ENCODE measurements at places on chromosomes 7 and 10.

GRCh38 chr7:142540371-142540770 is 208.9 kb upstream of the PRSS1 start:
- no peak for DNase-seq

DNA sequence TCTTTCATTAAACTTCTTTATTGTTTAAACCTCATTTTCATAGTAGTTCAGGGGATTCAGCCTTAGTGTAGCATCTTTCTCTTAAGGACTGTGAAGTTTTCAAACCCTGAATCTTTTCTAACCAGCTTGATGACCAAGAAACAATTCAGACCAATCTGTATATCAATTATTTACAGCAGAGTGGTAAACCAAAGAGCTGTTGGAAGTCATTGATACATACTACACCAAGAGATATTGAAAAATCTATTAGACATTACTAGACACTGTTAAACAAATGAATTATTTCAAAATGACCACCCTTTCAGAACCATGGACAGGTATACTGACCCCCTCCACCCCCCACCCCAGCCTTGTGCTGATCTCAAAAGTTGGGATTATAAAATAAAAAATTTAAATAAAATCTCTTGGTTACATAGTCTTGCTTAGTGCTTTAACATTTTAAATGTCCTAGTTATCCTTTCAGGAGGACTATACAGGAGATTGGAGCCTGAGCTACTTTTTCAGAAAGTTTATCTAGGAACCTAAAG is 143.9 kb upstream of the LSM8 start:
- DNase-seq = no peak

DNA sequence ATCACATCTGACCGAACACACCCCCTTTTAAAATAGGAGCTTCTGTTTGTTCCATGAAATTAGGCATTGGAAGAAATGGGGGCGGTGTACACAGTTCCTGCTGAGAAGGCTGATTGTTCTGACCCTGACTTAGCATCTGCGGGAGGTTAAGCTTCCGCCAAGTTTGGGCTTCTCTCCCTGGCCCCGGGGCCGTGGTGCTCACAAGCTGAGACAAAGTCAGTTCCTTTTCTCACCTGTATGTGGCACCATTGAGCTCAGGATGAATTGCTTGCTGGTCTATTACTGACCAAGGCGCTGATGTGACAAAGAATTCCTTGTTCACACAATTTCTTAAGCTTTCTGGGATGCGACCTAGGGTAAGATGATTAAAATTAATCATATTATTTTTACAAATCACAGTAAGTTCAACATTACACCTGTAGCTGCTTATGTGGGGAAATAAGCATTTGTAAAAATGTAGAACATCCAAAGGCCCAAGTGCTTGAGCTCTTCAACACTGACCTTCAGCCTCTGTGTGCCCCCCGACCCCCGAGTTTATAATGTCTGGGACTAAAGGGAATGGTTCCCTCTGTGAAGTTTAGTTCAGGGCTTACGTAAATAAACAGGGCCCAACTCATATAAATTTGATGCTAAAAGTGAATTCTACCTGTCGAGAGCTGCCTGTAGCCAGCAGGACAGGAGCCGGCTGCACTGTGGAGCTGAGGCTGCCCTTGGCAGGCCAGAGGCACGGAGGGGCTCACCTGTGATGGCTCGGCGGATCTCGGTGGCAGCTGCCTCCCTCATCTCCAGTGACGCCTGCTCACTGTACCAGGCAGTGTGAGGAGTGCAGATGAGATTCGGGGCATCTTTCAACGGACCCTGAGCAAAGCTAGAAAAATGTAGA is 50.8 kb downstream of the ZRANB1 start:
- peak; percentile 68 for DNase-seq

- DNase-seq = no peak
Measured at GRCh38 chr10:103493362-103493915, at the start of gene NEURL1. Gene NEURL1 (plus strand): TSS chr10:103493705. CDS start chr10:103494388, 683 bp downstream.

DNA sequence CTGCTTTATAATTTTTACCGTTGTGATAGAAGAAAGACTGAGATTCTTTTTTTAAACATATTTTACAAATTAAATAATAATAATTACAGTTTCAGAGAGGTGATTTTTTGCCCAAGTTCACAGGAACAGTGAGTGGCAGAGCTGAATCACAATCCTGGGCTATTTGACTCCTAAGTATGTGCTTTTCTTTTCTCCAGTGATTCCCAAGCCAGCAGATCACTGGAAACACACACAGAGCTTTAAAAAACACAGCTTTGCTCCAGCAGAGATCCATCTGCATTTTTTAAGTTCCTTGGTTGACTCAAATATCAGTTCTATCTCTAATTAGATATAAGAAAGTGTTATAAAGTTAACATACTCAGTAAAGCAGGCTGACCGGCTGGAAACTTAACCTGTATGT is 69.0 kb downstream of the AHR start:
- DNase-seq = no peak

- DNase-seq = peak; percentile 93
Measured at GRCh38 chr10:29635711-29636144, 957 bp upstream of the SVIL start.

GRCh38 chr10:130810856-130811255 is 500.7 kb downstream of the TCERG1L start:
- peak; percentile 40 for DNase-seq

GRCh38 chr10:103539751-103540150 is 46.2 kb downstream of the NEURL1 start:
- peak; percentile 24 for DNase-seq

- no peak for DNase-seq
Measured at GRCh38 chr7:73358590-73359275, 30.8 kb downstream of the FKBP6 start.

GRCh38 chr7:2150445-2150815 is 82.3 kb downstream of the MAD1L1 start:
- no peak for DNase-seq

DNA sequence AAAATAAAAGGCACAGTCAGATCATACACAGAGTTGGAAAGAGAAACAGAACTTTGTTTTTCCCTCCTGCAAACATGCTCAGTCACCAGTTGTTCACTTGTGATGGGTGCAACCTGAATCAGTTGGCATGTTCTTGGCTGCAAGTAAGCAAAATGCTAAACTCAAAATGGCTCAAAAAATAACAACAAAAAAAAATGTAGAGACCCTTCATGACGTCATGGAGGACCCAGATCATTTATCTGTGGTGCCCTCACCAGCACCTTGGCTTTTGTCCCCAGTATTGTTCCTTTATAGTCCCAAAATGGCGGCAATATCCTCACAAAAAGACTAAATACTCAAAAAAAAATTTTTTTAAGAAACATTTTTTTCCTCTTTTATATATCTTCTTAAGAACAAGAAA is 112.4 kb downstream of the CABCOCO1 start:
- no peak for DNase-seq

DNA sequence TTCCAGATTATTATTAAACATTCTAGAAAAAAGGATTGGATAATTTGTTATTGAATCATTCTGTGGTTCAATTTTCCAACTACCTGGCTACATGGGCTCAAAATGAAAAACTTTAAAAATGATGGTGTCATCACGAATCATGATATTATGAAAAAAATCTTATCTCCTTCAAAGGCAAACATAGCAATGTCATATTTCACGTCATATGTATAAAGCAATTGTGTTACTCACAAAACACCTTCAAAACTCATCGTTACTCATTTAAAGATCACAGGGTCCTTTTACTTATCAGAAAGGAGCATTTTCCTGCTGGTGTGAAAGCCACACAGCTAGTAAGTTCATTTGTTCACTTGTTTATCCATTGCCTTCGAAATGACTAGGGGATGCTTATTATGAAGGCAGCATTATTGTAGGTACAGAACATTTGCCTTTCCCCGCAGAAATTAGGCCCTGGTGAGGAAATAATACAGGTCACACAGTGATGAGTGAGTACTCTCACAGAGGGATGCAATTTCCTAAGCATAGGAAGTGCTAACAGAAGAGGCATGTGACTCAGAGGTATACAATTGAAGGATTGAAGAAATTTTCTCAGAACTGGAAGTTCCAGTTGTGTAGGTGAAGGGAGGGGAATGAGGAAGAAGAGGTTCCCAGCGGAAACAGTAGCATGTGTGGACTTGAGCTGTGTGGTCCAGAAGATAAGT is 478.7 kb downstream of the INHBA start:
- DNase-seq = no peak

GRCh38 chr10:18501198-18501597 is 150.2 kb downstream of the NSUN6 start:
- DNase-seq = no peak

DNA sequence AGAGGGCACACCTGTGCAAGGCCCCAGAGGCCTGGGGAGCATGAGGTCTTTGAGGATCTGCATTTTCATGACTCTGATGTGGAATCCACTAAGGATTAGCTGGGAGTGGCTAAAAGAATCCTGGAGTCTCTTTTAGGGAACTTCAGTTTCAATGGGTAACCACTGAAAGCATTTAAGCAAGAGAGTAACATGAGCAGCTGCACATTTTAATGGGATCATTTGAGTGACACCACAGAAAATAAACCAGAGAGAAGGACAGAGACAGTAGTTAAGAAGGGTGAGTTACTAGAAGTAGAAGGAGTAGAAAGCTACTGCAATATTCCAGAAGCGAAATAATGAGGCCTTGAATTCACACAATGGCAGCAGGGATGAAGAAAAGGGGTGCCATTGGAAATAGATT is 5.2 kb downstream of the GOT1 start:
- no peak for DNase-seq

DNA sequence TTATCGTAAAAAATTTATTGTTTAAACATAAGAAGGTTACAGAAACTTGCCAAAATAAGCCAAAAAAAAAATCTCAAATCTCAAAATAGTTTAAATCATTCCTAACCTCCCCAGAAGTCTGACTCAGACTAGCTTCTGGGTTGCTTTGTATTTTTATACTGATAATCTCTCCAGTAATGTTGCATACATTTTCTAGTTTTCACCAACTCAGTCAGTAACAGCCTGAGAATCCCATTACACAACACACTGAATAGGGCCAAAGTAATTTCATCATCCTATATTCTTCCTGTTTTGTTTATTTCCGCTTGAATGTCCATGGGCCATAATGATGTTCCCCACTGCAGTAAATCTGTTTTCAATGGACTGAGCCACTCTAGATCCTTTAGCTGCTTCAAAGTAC is 478.5 kb downstream of the GPAM start:
- DNase-seq = no peak

DNA sequence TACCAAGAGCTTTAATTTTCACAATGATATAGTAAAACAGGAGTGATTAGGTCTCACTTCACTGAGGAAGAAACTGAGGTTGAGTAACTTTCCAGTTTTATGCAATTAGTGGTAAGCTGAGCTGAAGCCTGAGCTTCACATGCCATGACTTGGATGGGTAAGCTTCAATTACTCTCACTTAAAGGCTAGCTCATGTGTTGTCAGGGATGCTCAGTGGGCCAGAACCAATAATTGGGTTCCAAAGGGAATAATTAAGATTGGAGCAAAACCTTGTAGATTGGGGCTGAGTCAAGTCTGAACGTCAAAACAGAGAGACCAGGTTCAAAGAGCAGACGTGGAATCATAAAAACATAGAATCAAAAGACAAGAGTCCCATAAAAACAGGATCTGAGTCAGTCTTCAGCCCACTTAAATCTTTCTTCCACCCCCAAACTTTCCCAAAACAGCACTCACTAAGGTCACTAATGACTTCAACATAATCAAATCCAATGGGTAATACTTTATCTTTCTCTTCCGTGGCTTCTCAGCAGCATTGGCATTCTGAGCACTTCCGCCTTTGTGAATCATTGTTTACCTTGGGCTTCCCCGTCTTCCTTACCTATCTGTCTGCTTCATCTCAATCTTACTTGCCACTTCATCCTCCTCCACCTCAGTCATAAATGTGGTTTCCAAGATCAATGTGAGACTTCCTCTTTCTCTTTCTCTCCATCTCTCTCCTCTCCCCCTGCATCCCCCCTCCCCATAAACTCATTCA is 23.0 kb upstream of the EGFR start:
- no peak for DNase-seq

GRCh38 chr7:44465490-44465889 is 25.0 kb downstream of the NUDCD3 start:
- no peak for DNase-seq

GRCh38 chr7:38276096-38276877 is 2.9 kb upstream of the TARP start:
- no peak for DNase-seq

GRCh38 chr10:102283890-102284289 is 38.6 kb downstream of the GBF1 start:
- DNase-seq = no peak

- no peak for DNase-seq
Measured at GRCh38 chr7:7861211-7861633, 107.4 kb upstream of the GLCCI1 start.

- DNase-seq = no peak
Measured at GRCh38 chr10:92284112-92284704, 6.7 kb downstream of the CPEB3 start.

DNA sequence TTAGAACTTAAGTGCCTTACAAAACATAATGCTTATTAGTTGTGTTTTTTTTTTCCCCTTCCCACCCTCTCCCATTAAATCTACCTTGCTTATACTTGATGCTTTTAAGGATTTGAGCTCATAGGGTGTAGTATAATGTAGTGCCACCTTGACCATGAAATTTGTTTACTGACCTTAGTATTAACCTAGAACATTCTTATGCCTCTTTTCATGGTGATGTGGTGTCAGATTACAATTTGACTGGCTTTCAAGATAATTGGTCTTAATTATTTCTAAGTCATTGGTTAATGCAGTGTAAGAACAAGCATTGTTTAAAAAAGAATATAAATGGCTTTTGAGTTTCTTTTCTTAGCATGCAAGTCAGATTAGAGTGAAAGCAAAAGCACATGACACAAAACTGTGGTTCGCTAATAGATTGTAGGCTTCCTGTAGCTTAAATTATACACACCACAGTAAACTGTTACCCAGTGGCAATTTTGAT is 61.8 kb downstream of the ADD3 start:
- no peak for DNase-seq

DNA sequence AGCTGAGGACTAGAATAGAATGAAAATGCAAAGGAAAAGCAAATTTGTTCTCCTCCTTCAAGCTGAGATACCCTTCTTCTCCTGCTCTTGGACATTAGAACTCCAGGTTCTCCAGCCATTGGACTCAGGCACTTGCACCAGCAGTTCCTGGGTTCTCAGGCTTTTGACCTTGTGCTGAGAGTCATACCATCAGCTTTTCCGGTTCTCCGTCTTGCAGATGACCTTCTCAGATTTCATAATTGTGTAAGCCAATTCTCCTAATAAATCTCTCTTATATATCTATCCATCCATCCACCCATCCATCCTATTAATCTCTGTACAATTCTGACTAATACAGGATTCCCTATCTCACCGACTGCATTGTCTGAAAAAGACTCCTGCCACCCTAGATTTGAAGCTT is 108.3 kb downstream of the AHR start:
- DNase-seq = no peak

GRCh38 chr7:112162142-112162766 is 43.9 kb downstream of the DOCK4 start:
- DNase-seq = peak; percentile 98

- no peak for DNase-seq
Measured at GRCh38 chr10:26214004-26214403, 2.6 kb upstream of the GAD2 start.

- DNase-seq = no peak
Measured at GRCh38 chr10:7159928-7160327, 250.9 kb downstream of the SFMBT2 start.

GRCh38 chr10:4372601-4373000 is 453.4 kb upstream of the AKR1E2 start:
- no peak for DNase-seq
